GM23248 (cell line): ENCODE measurements at places on chromosomes 5 and 9. TPM values are rescaled to one million over a fixed set of nuclear protein-coding genes. Genes with fewer than 3 reads are reported as not detected.

WASHC1 gene
- total RNA-seq = 3.1 and 6.2 TPM in 2 replicates

SH3TC2 gene
- 1.1 and 1.5 TPM in 2 replicates for total RNA-seq

KCNMB1 gene
- total RNA-seq = not detected in 2 replicates

PTGDS gene
- total RNA-seq = not detected in 2 replicates

SAPCD2 gene
- total RNA-seq = 5.4 TPM in 2 replicates

- H3K4me1 ChIP-seq = no peaks in the 10 kb centered on the region
- H3K27ac ChIP-seq = no peak overlapping the region
- H3K4me3 ChIP-seq = no peak overlapping the region
These were observed 77.0 kb upstream of the FER start for GRCh38 chr5:108670591-108671289.

GRCh38 chr9:28289746-28290145 is 716.5 kb upstream of the C9orf72 start:
- no peak overlapping the region for H3K4me3 ChIP-seq
- no peaks in the 10 kb centered on the region for H3K27me3 ChIP-seq
- H3K36me3 ChIP-seq = no peaks in the 10 kb centered on the region
- no peaks in the 10 kb centered on the region for H3K4me1 ChIP-seq

DNA sequence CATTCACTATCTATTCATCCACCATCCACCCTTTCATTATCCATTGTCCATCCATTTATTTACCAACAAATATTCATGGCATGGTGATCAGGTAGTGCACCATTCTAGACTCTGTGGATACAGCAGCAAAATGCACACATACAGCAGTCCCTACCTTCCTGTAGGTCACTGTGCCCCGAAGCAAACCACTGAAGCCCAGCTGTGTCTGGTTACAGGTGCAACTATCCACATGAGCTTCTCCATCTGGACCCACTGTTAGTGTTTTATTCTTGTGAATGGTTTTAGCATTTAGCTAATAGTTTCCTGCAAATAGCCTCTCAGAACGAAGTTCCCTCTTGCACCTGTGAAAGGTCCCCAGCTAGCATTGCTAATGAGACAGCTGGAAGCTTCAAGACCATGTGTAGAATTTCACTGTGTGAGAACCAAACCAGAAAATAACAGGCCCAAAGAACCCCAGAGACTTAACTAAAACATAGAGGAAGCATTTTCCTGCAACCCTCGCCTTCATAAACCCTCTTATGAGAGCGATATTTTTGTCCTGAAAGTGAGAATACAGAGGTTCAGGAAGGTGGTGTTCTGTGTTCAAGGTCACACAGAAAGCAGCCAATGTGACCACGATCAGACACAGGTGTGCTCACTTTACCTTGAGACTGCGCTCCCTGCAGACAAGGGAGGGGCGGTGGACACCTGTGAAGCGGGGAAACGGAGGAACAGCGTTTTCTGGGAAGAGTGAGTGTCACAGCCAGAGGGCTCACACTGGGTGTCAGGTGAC is 18.5 kb downstream of the PAEP start:
- no peaks in the 10 kb centered on the region for H3K4me1 ChIP-seq
- no peaks in the 10 kb centered on the region for H3K27me3 ChIP-seq
- no peak overlapping the region for H3K4me3 ChIP-seq
- DNase-seq = no peak

DNA sequence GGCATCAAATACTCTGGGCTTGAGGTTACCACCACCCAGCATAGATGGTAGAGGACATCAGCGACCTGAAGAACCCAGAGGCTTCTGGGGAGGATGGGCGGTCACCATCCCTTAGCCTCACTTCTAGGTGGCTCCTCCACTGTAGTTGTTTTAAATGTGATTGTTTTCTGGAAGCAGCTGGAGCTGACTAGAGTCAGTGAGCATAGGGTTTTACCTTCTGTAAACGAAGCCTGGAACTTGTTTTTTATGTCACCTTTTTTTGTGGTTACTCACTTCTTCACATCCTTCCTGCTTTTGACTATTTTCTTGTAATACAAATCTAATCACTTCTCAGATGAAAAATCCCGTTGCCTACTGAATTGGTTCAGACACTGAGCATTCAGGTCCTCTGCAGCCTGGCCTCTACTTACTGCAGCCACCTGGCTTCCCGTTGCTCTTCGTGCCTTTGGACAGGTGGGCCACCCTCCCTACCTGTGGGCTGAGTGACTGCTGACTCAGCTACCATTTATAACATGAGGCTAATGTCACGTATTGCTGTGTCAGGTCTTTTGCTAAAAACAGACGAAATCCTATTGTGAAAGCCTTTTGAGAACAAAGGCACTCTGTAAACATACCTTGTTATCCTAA is 167.8 kb downstream of the MAN2A1 start:
- H3K27me3 ChIP-seq = no peaks in the 10 kb centered on the region
- no peak for DNase-seq
- peaks cover 15% of the 10 kb centered on the region for H3K4me1 ChIP-seq
- no peak overlapping the region for H3K27ac ChIP-seq

- H3K4me1 ChIP-seq = no peaks in the 10 kb centered on the region
- H3K27me3 ChIP-seq = no peaks in the 10 kb centered on the region; the same call in 1 of the 2 replicates
- H3K27ac ChIP-seq = no peak overlapping the region
- no peaks in the 10 kb centered on the region for H3K36me3 ChIP-seq
- no peak overlapping the region for H3K4me3 ChIP-seq
- DNase-seq = no peak
These were observed 15.0 kb upstream of the SCGB3A1 start for GRCh38 chr5:180606215-180606785.

DNA sequence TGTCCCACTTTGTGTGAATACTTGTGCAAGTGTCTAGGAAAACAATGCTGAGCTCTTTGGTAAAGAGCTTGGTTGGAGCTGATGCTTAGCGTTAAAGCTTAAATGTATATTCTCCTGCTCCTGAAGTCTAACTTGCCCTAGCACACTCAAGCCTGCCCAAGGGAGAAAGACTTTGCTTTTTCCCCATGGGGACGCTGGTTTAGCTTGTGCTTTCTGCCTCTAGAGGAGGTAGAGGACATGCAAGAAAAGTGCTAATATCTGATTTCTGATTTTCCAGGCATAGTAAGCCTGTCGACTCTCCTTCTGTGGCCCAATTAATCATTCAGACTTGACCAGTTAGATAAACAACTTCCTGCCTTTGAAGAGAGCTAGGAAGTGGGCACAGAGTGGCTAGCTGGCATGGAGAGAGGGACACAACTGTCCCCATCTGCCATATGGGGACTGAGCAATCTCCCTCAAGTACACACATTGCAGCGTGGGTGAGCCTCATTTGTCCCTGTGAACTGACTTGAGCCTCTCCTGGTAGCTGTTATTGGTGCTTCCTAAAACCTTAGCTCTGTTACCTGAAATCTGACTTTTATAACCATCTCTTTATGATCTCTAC is 348.4 kb downstream of the BRINP1 start:
- H3K4me1 ChIP-seq = peaks cover 2% of the 10 kb centered on the region
- no peak for DNase-seq
- no peak overlapping the region for H3K4me3 ChIP-seq
- no peaks in the 10 kb centered on the region for H3K27me3 ChIP-seq
- H3K36me3 ChIP-seq = no peaks in the 10 kb centered on the region

GRCh38 chr9:136916330-136917184 is 28.0 kb downstream of the FBXW5 start:
- no peaks in the 10 kb centered on the region for H3K4me1 ChIP-seq
- no peak overlapping the region for H3K4me3 ChIP-seq
- H3K27ac ChIP-seq = no peak overlapping the region
- DNase-seq = no peak
- no peaks in the 10 kb centered on the region for H3K27me3 ChIP-seq

DNA sequence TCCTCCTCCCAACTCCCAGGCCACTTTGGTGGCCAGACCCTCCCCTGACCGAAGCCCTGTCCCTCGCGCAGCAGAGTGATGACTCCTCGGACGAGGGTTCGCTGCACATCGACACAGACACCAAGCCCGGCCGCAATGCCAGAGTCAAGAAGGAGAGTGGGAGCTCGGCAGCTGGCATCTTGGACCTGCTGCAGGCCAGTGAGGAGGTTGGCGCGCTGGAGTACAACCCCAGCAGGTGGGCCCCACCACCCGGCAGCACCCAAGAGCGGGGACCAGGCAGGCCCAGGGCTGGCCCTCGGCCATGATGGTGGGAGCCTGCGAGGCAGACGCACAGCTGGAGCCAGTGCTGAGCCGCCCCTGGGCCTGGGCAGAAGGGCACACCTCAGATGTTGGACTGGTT is 90.6 kb downstream of the PHF2 start:
- no peaks in the 10 kb centered on the region for H3K36me3 ChIP-seq
- no peak for DNase-seq
- H3K4me1 ChIP-seq = no peaks in the 10 kb centered on the region
- no peaks in the 10 kb centered on the region for H3K27me3 ChIP-seq
- no peak overlapping the region for H3K27ac ChIP-seq

- H3K36me3 ChIP-seq = peaks cover 10% of the 10 kb centered on the region; the same call in 1 of the 2 replicates
- H3K27me3 ChIP-seq = no peaks in the 10 kb centered on the region
- DNase-seq = no peak
- no peaks in the 10 kb centered on the region; the same call in 1 of the 2 replicates for H3K4me1 ChIP-seq
- no peak overlapping the region for H3K27ac ChIP-seq
- H3K4me3 ChIP-seq = no peak overlapping the region
These were observed 52.3 kb upstream of the FAM120AOS start for GRCh38 chr9:93505541-93506132.
